AG09309 (cell line): ENCODE measurements at places on chromosomes 16 and 17.
A peak's percentile ranks its signal among the peaks of the same experiment; 100 is the strongest.

DNA sequence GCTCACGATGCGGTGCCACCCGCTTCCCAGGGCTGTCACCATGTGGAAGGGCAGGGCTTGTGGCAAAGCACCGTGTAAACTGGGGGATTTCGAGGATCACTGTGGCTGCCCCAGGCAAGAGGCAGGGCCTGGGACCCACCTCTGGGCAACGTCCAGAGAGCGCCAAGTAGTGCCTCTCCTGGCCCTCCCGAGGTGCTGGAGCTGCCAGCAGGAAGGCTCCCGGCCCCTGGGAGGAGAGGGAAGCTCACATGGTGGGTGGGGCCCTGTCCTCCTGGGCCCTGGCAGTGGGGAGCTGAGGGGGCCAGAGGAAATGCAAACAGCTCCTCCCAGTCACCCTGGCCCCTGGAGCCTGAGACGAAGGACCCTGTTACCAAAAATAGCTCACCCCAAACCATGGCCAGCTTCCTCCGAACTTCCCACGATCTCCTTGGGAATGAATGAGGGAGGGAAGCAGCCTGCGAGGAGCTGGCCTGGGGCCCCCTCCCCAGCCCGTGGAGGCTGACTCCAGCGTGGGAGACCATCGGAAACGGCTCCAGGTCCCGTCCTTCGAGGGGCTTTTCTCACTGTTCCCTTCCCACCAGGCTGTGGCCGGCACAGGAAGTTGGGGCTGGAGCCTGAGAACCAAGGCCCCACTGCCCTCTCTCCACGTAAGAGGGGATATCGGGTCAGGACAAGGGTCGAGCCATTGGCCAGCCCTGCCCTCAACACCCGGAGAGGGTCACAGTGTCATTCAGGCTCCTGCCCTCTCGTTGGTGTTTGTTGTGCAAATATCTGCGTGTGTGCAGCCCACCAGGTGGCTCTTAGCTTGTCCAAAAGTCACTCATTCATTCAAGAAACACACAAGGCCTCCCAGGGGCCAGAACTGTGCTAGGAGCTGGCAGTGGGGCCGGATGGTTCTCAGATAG lies 17.7 kb downstream of the VASN start:
- no peak for DNase-seq

DNA sequence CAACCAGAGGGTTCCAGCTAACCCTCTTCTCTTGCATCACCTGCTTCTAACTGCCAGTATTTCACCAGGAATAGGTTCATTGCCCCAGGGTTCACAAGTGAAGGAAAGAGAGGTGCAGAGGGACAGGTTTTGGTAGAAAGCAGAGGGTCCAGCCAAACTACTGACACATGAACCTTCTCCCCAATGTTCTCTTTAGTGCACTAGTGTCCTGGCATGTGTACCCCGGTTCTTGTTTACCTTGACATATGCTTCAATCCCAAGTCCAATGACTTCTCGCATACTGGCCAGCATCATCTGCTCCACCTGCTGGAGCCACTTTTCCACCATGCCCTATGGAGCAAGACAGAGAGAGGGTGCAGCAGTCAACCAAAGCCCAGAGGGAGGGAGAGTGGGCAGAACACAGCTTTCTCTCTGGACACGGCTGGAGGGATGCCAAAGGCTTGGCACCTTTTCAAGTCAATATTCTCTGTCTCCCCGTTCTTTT lies 90.6 kb downstream of the DNAH3 start:
- no peak for DNase-seq

- no peak for DNase-seq
Observed at GRCh38 chr17:42488032-42488431, 29.4 kb downstream of the ATP6V0A1 start.

GRCh38 chr17:82193520-82194220 lies 19.0 kb downstream of the CCDC57 start:
- DNase-seq, result no peak

DNA sequence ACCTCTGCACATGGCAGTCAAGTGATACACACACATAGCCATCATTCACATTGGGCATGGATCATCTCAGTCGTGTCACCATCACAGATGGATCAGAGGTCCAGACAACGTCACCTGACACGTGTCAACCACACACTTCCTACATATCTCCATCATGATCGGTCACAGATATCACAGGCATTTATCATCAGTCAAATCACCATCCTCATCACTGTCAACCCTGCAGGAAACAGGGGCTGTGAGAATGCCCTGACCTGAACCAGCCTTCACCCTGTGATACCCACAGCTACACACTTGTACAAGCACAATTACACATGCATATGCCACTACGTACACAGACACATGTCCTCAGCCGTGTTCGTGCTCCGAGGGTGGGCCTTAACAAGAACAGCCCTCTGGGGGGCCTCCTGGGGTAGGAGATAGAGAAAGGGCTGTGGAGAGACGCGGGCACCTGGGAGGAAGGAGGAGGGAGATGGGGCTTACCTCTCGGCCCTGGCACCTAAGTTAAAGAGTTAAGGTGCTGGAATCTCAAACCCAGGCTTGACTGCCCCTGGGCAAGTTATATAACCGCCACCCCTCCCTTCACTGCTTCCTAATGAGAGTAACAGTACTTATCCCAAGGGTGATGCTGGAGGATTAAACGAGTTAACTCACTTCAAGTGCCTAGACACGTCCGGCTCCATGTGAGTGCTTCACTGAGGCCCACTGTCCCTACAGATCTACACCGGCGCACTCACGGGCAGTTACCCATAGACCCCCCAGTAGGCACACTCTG lies 1.1 kb downstream of the SLC12A4 start:
- DNase-seq, result no peak

GRCh38 chr17:77465358-77466041 lies 324.7 kb downstream of the SEC14L1 start:
- no peak for DNase-seq

DNA sequence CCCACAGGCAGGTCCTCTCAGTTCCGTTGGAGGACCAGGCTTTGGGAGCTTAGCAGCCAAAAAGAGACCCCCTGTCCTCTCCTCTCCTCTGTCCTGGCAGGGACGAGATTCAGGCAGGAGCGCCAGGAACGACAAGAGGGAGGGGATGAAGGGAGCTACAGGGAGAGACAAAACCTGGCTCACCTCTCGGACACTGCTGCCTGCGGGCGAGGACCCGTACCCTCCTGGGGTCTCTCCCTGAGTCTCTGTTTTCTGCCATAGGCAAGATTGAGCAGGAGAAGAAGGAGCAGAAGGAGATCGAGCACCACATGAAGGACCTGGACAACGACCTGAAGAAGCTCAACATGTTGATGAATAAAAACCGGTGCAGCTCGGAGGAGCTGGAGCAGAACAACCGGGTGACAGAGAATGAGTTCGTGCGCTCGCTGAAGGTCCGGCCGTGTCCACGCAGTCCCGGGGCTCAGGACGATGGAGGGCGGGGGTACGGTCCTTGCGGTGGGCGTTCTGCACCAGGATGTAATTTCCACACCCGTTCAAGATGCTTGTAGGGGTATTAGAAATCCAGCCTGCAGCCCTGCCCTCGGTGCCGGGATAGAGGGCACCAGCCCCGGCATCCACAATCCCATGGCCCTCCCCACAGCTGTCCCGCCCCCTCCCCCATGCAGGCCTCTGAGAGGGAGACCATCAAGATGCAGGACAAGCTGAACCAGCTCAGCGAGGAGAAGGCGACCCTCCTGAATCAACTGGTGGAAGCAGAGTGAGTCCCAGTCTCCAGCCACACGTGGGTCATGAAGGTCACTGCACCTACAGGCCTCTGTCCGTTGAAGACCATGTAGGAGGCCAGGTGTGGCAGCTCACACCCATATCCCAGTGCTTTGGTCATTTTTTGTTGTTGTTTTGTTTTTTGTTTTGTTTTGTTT lies 13.8 kb upstream of the GAA start:
- DNase-seq, result no peak

GRCh38 chr16:49554681-49555080 lies 181.1 kb downstream of the C16orf78 start:
- no peak for DNase-seq

GRCh38 chr17:19346351-19347255 lies 15.9 kb downstream of the B9D1 start:
- DNase-seq, result peak; percentile 59

DNA sequence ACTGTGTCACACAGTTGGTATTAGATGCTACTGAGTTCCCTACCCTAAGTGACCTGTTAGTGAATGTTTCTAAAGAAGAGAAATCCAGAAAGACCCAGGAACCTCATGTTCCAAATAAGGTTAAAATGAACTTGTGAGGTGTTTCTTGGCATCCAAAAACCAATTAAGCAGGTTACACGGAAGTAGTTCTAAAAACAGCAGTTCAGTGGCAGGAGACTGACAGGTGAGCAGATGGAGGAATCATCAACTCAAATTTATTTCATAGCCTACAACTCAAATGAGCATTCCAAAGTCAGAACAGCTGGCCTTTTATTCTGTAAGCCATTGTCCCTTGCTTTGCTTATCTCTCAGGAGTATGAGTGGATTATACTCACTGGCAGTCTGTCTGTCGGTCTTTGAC lies 188.3 kb downstream of the IRX3 start:
- DNase-seq, result no peak

GRCh38 chr17:50262001-50262794 lies 12.1 kb upstream of the TMEM92 start:
- no peak for DNase-seq

GRCh38 chr16:79635488-79635887 lies 35.0 kb upstream of the MAF start:
- DNase-seq, result no peak

DNA sequence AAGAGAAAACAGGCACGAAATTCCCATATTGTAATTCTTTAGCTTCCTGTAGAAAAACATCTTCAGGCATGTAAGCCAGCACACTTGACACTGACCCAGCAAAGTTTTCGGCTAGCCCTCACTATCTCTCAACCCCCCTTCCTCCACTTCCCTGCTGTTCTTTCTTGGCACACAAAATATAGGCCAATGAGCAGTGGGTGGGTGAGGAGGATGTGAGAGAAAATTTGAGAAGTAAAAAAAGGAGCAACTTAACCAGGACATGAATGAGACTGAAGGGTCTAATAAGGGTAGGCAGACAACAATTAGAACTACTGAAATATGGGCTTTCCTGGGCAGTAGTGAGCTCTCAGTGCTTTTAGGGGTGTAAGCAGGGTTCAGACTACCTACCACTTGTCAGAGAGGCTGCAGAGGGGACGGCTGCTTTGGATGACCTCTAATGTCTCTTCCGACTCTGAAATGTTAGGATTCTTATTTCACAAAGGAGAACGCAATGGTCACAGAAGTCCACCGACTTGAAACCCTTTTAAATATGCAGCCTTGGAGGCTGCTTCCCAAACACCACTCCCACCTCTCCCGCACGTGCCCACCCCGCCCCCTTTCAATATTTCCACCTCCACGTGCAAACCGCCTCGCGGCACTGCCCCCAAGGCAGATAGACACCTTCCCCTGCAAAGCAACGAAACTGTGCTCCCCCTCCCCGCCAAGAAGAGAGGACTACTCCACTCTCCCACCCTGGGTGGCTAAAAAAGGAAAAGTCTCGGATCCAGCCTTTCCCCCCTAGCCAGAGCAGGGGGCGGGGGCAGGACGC lies 889 bp downstream of the MBTD1 start:
- DNase-seq, result no peak

DNA sequence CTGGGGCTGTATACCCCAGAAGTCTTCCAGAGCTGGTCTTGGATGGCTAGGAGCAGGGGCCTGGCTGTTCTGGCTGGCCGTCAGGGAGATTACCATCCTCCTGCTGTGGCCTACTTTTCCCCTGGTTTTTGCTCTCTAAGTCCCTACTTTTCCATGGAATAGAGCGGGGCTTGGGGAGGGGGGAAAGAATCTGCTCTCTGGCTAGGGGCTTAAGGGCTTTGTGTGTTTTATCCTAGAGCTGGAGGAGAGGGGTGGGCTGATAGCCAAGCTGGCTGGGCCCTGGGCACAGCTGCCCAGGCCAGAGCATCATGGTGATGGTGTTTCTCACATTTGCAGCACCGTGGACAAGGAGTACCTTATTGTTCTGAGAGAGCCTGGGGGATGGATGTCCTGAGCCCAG lies 3.6 kb downstream of the NRN1L start:
- no peak for DNase-seq

DNA sequence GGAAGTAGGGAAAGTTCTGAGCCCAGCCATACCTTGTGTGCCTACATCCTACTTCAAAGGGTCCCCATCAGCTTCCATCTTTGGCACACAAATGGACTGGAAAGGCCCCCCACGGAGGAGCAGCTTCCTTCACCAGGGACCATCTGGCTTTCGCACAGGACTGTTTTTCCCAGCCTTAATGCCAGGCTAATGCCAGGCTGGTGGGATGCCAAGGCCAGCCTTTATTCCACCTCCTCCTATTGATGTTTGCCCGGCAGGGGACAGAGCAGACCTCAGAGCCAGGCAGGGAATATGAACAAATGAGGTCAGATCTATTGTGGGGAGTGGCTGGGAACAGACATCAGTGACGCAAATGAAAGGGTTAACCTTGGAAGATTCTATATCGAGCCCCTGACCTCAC lies 5.7 kb downstream of the GPR179 start:
- DNase-seq, result no peak

- no peak for DNase-seq
Observed at GRCh38 chr17:6506679-6507231, 49.6 kb downstream of the PITPNM3 start.
